ENCODE measurements at places on chromosomes 16 and 17.

DNA sequence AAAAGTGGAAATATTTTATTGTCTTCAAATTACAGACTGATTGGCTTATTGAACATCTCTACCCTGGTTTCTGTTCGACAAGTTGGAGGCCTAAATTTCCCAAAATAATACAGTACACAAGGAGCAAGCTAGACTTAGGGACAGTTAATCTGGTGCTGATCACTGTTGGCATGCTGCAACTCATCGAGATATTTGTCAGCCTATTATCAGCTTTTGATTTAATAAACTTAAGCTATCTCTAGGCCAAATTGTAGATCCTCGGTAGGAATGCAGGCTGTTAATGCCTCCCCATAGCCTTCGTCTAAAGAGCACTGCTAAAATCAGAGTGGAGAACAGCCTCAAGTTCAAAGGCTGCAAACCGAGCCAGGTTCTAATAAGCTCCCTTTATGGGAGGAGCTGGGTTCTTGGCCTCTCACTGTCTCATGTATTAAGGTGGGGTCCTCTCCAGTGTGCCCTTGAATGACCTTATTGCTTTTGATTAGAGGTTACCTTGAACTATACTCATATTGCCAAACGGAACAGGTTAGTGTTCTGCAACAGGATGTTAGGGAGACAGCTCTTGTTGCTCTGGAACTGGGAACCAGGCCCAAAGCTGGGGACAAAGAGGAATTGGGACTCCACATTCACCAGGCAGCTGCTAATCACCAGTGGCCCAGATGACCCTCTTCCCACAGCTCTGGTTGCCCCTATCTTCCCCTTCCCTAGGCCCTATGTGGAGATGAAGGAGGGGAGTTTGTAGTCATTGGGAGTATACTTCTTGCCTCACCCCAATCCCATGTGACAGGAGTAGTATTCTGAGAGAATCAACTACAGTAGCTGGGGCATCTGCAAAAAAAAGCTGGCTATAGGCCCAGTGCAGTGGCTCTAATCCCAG, 69.5 kb upstream of the NOL11 start:
- DNase-seq, result no peak

- no peak for DNase-seq
These were observed 23.5 kb upstream of the UBE2I start for GRCh38 chr16:1285669-1286512.

GRCh38 chr17:45431531-45432404, 902 bp downstream of the ARHGAP27 start:
- peak; percentile 96 for DNase-seq

- DNase-seq, result no peak
These were observed 24.1 kb downstream of the BAHCC1 start for GRCh38 chr17:81419319-81419885.

GRCh38 chr17:40582328-40582901, 17.1 kb upstream of the CCR7 start:
- peak; percentile 97 for DNase-seq

DNA sequence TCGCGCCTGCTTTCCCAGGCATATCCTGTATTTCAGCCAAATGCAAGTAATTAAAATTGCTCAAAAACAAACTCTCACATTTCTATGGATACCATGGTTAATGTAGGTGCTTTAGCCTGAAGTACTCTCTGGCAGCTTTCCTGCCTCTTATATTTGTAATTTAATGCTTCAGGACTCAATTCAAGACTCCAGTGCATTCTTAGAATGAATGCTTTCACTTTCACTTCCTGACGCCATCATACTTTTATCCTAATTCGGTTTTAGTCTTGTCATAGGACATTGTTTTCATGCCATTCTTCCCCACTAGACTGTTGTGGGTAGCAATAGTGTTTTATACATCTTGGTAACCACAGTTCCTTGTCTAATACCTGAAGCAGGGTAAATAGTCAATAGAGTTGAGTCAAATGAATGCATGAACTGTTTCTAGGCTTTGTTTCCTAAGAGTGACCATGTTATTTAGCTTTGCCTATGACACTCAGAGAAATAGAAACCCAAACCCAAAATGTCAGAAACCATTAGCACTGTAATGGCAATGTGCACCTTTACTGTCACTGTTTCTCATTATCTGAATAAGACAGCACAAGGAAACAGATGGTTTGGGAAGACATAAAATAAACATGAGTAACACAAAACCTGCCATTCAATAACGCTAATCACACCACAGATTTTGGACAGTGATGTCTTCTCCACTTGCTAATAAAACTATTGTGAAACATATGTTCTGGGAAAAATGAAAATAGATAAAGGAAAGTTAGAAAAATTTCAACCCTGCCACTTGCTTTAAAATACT, 705.5 kb downstream of the CDH11 start:
- no peak for DNase-seq
